Stomach (tissue), 19 donors: ENCODE measurements at places on chromosomes 1 and 21. TPM values are rescaled to one million over a fixed set of nuclear protein-coding genes. Genes with fewer than 3 reads are reported as not detected.

DNA sequence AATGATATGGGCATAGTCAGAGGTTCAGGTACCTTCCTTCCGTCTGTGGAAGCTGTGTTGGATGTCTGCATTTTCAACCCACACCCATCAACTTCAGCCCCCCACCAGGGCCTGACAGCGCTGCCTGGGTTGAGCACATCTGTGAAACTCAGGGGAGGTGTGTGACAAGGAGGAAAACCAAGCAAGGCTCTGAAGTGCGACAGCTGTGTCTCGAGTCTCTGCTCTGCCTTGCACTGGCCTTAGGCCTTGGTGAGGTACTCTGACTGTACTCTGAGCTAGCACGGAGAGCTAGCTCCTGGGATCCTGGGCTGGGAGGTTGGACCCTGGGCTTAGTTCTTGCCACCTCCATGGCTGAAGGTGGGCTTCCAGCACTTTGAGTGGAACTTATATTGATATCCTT is 9.1 kb downstream of the VANGL2 start:
- H3K4me3 ChIP-seq, result no peak overlapping the region
- peak overlapping the region; percentile 29 for H3K27ac ChIP-seq
- H3K4me1 ChIP-seq, result peaks cover 17% of the 10 kb centered on the region
- no peaks in the 10 kb centered on the region for H3K36me3 ChIP-seq
- no peaks in the 10 kb centered on the region for H3K27me3 ChIP-seq

- no peak overlapping the region for H3K4me3 ChIP-seq
- H3K36me3 ChIP-seq, result no peaks in the 10 kb centered on the region
- H3K27ac ChIP-seq, result no peak overlapping the region
- H3K4me1 ChIP-seq, result peaks cover 4% of the 10 kb centered on the region
Measured at GRCh38 chr1:232837087-232837486, 31.9 kb downstream of the MAP10 start.

DNA sequence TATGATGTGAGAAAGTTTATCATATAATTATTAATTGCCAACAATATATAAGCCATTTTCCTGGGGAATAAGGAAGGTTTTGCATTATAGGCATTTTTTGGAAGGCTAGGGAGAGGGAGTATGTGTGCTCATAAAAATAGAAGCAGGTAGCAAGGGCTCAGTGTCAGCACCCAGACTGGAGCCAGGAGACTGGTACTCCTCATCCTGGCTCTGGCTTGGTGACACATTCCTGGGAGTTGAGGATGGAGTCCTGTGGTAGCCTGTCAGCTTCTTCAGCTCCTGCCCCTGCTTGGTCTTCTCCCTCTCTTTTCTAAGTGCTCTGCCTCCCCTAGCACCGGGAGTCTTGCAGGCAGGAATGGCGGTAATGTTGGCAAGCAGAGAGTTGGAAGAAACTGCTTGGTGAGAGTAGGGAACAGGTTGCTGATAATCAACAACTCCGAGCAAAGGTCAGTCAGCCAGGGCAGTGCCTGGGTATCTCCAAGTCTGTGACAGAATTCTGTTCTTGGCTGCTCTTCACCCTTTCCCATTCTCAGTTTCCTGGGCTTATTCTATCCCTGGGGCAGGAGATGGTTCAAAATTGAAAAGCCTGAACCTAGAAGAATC is 23.0 kb downstream of the GIPC2 start:
- H3K27ac ChIP-seq, result no peak overlapping the region
- no peaks in the 10 kb centered on the region for H3K4me1 ChIP-seq
- no peak for DNase-seq

- H3K36me3 ChIP-seq, result peaks cover 59% of the 10 kb centered on the region
- H3K27ac ChIP-seq, result no peak overlapping the region
- peaks cover 5% of the 10 kb centered on the region for H3K4me1 ChIP-seq
- no peak overlapping the region for H3K4me3 ChIP-seq
- no peaks in the 10 kb centered on the region for H3K27me3 ChIP-seq
Measured at GRCh38 chr1:206929524-206929923, 7.8 kb upstream of the FCMR start.

DNA sequence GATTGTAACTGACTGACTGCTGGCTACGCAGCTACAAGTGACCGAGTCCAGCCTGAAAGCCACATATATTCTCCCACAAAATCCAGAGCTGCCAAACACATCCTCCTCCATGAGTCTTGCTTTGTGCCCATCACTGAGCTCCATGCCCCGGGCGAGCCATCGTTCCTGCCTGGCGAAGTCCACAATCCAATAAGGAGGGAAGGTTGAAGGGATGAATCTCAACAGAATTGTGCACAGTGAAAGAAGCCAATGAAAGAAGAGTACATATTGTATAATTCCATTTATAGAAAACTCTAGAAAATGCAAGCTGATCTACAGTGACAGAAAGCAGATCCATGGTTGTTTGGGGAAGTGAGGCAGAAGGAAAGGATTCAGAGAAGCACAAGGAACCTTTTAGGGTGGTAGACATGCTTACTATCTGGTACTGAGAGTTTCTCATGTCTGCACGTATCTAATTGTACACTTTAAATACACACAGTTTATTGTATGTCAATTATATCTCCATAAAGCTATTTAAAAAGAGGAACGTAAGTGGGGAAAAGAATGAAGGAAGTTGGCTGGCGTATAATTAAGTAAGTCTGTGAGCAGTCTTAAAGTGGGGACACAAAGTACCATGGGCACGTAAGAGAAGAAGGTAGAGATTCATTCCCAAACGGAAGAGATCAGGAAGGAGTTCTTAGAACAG is 115.9 kb upstream of the JUN start:
- H3K36me3 ChIP-seq, result no peaks in the 10 kb centered on the region
- H3K27me3 ChIP-seq, result no peaks in the 10 kb centered on the region
- no peak for DNase-seq
- H3K4me1 ChIP-seq, result peaks cover 91% of the 10 kb centered on the region
- H3K27ac ChIP-seq, result peak overlapping the region; percentile 76

DNA sequence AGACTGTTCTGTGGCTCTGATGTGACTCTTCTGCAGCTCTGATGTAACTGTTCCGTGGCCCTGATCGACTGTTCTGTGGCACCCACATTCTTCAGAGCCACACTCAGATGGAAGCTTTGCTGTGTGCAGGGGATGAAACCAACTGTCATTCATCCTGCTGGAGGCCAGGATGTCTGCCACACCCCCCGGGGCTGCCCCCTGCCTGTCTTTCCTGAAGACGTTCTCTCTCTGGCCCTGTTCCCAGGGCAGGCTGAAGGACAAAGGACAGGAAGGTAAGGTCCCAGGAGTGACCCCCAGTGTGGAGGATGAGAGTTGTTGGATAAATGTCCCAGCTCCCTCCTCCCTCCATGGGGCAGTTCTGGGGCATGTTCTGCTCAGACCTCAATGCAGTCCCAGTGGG is 29.4 kb upstream of the UMODL1 start:
- H3K36me3 ChIP-seq, result no peaks in the 10 kb centered on the region
- no peaks in the 10 kb centered on the region for H3K27me3 ChIP-seq
- DNase-seq, result no peak
- H3K4me3 ChIP-seq, result no peak overlapping the region
- no peak overlapping the region for H3K27ac ChIP-seq

GRCh38 chr1:26391450-26391849 is 18.9 kb upstream of the ZNF683 start:
- peaks cover 32% of the 10 kb centered on the region for H3K27me3 ChIP-seq
- no peak overlapping the region for H3K4me3 ChIP-seq
- no peaks in the 10 kb centered on the region for H3K36me3 ChIP-seq
- no peak overlapping the region for H3K27ac ChIP-seq
- H3K4me1 ChIP-seq, result no peaks in the 10 kb centered on the region

DNA sequence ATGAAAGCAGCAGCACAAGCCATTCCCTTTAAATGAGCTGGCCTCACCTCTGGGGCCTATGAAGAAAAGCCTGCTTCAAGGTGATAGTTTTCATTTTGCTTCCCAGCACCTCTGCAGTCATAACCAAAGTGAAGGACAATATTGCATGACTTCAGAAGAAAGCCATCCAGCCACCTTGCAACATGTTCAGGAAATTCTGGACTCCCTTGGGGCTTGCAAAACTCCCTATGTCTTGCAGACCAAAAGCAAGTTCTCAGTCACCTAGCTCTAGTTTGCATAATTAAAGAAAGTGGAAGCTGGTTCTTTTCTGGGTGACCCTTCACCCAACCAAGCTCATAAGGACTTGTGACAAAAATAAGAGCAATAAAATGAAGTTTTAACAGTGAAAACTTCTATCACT is 87.6 kb downstream of the GFI1 start:
- no peak overlapping the region for H3K27ac ChIP-seq
- no peak for DNase-seq
- H3K4me3 ChIP-seq, result no peak overlapping the region
- no peaks in the 10 kb centered on the region for H3K36me3 ChIP-seq
- no peaks in the 10 kb centered on the region for H3K27me3 ChIP-seq

GRCh38 chr1:36555041-36555440 is 72.3 kb upstream of the CSF3R start:
- no peak overlapping the region for H3K4me3 ChIP-seq
- H3K36me3 ChIP-seq, result no peaks in the 10 kb centered on the region
- H3K27ac ChIP-seq, result no peak overlapping the region
- no peak for DNase-seq

DNA sequence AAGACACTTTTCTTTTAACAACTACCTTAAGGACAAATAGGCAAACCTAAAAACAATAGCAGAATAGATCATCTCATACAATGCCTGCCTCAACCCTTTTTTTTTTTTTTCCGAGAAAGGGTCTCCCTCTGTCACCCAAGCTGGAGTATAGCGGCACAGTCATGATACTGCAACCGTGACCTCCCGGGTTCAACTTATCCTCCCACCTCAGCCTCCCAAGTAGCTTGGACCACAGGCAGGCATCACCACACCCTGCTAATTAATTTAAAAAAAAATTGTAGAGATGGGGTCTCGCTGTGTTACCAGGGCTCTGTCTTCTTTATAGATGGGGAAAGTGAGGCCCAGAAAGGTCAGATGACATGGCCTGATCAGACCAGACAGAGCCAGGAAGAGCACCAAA is 7.9 kb downstream of the SH3BGRL3 start:
- no peaks in the 10 kb centered on the region for H3K27me3 ChIP-seq
- peak overlapping the region; percentile 67 for H3K27ac ChIP-seq
- DNase-seq, result no peak
- no peaks in the 10 kb centered on the region for H3K36me3 ChIP-seq
- no peak overlapping the region for H3K4me3 ChIP-seq
- peaks cover 95% of the 10 kb centered on the region for H3K4me1 ChIP-seq

- H3K27me3 ChIP-seq, result no peaks in the 10 kb centered on the region
- no peak overlapping the region for H3K4me3 ChIP-seq
- no peaks in the 10 kb centered on the region for H3K4me1 ChIP-seq
- H3K27ac ChIP-seq, result no peak overlapping the region
- no peaks in the 10 kb centered on the region for H3K36me3 ChIP-seq
- DNase-seq, result peak; percentile 61
Measured at GRCh38 chr21:29360799-29361765, 62.4 kb downstream of the BACH1 start.

DNA sequence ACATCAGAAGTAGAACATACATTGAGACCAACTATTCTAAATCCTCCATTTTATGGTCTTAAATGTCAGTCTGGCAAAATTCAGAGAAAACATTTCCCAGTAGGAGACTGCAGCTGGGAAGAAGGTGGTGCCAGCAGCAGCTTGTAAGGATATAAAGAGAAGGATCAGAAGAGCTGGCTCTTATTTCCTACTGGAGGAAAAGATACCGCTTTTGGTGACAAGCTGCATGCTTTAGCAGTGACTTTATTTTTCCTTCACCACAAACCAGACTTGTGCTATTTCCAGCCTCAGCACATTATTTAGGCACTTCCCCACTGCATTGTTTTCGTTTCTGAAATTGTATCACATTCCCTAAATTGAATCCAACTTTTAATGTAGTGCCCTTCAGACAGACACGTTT is 28.4 kb downstream of the RNF11 start:
- no peak overlapping the region for H3K4me3 ChIP-seq
- H3K36me3 ChIP-seq, result no peaks in the 10 kb centered on the region
- no peaks in the 10 kb centered on the region for H3K27me3 ChIP-seq
- peak overlapping the region; percentile 22 for H3K27ac ChIP-seq
- H3K4me1 ChIP-seq, result peaks cover 98% of the 10 kb centered on the region

DNA sequence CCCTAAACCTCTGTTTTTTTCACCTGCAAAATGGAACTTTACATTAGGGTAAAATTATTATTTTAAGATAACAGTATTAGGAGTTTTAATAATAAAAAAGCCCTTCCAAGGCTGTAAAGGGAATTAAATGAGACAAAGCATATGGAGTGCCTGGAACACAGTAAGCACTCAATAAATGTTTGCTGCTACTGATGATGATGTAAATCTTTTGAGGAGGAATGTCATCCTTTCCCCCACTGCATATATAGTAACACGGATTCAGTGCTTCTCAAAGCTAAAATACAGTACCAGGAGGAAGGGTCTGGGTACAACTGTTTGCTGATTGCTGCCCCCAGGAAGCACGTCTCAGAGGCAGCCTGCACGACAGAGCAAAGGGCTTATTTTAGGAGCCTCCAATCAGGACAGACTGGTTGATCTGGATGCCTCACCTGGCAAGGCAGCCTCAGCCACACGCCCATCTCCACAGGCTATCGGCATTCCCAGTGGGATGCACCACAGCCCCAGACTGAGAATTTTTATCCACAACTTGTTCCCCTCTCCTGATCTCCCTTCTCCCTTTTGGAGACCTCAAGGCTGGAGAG is 64.4 kb downstream of the GADD45A start:
- H3K4me3 ChIP-seq, result no peak overlapping the region
- peaks cover 59% of the 10 kb centered on the region for H3K4me1 ChIP-seq
- H3K27ac ChIP-seq, result peak overlapping the region; percentile 93
- no peaks in the 10 kb centered on the region for H3K36me3 ChIP-seq
- DNase-seq, result peak; percentile 35
- no peaks in the 10 kb centered on the region for H3K27me3 ChIP-seq

GRCh38 chr1:229756666-229757065 is 130.6 kb downstream of the URB2 start:
- H3K36me3 ChIP-seq, result no peaks in the 10 kb centered on the region
- no peak overlapping the region for H3K27ac ChIP-seq
- peaks cover 7% of the 10 kb centered on the region for H3K4me1 ChIP-seq
- no peak for DNase-seq

GRCh38 chr1:74427681-74428080 is 84.7 kb downstream of the LRRC53 start:
- H3K36me3 ChIP-seq, result no peaks in the 10 kb centered on the region
- H3K4me3 ChIP-seq, result no peak overlapping the region
- no peak overlapping the region for H3K27ac ChIP-seq
- no peaks in the 10 kb centered on the region for H3K27me3 ChIP-seq
- DNase-seq, result no peak
- H3K4me1 ChIP-seq, result no peaks in the 10 kb centered on the region

The LRRN2 gene
- total RNA-seq, result 1.3 TPM

The KRTAP21-2 gene
- total RNA-seq, result not detected

The RXFP4 gene
- total RNA-seq, result 50.4 TPM
